Karpas-422 (cell line): ENCODE measurements at places on chromosomes 1 and 21.
A peak's percentile ranks its signal among the peaks of the same experiment; 100 is the strongest.

GRCh38 chr1:226654046-226654667, 84.9 kb downstream of the ITPKB start:
- peak; percentile 75 for DNase-seq
- H3K27me3 ChIP-seq: no peaks in the 10 kb centered on the region
- peaks cover 3% of the 10 kb centered on the region; the same call in 1 of the 2 replicates for H3K36me3 ChIP-seq
- H3K4me3 ChIP-seq: peak overlapping the region; percentile 63
- H3K27ac ChIP-seq: no peak overlapping the region

DNA sequence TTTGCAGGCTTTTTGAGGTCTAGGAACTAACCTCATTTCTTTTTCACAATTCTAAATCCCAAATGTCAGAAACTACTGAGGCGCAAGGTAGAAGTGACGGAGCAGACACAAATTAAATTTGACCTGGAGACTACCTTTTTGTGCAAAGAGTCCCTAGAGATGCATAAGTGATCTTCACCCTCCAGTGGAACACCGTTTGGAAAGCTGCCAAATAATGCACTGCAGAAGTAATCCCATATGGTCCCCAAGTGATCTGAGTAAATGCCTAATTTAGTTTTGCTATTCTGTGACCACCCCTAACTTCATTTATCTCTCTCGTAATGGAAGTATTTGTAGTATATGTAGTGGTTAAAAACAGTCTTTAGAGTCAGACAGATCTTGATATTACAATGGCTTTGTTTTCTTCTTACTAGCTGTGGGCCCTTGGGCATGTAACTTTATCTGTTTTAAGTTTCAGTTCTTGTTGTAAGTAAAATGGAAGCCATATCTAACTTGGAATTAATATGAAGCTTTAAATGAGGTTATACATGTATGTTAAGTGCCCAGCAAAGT, 70.4 kb upstream of the IPO9 start:
- H3K36me3 ChIP-seq: no peaks in the 10 kb centered on the region
- H3K4me3 ChIP-seq: no peak overlapping the region
- peak; percentile 82 for DNase-seq
- H3K27ac ChIP-seq: no peak overlapping the region

GRCh38 chr1:204398197-204399125, 13.2 kb downstream of the PPP1R15B start:
- H3K27ac ChIP-seq: no peak overlapping the region
- no peaks in the 10 kb centered on the region for H3K27me3 ChIP-seq
- peak; percentile 88 for DNase-seq
- no peak overlapping the region for H3K4me3 ChIP-seq

- no peaks in the 10 kb centered on the region for H3K36me3 ChIP-seq
- no peaks in the 10 kb centered on the region for H3K27me3 ChIP-seq
- DNase-seq: no peak
- H3K27ac ChIP-seq: no peak overlapping the region
- peaks cover 12% of the 10 kb centered on the region for H3K4me1 ChIP-seq
Observed at GRCh38 chr1:212545941-212546635, 62.5 kb upstream of the ATF3 start.

GRCh38 chr1:31374511-31375196, 1.8 kb upstream of the FABP3 start:
- H3K27me3 ChIP-seq: no peaks in the 10 kb centered on the region
- H3K27ac ChIP-seq: no peak overlapping the region
- H3K36me3 ChIP-seq: no peaks in the 10 kb centered on the region

DNA sequence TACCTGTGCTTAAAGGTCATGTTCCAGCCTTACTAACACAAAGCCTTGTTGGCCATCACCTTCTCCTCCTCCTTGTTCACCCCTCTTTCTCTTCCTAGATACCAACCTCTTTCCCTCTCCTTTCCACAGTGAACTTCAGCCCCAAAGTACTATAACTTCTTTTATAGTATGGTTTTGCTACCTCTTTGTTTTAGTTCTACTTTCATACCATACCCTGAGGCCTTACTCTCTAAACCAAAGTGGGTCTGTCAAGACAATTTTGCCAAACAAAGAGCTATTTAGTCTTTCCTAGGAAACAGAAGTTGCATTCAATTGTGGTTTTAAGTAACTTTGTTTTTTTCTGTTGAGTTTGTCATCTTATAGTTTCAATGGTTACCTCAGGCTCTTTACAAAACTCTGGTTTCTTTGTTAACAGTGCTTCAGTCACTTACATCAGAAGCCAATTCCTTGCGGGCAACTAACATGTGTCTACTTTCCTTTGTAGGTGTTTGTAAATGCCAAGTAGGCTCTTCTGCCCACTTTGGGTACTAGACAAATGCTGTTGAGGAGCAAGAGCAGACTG, 623.9 kb upstream of the PKN2 start:
- H3K27me3 ChIP-seq: no peaks in the 10 kb centered on the region
- H3K27ac ChIP-seq: no peak overlapping the region
- H3K4me3 ChIP-seq: no peak overlapping the region
- no peaks in the 10 kb centered on the region for H3K4me1 ChIP-seq
- DNase-seq: no peak
